ENCODE measurements at places on chromosomes 16 and 17. TPM values are rescaled to one million over a fixed set of nuclear protein-coding genes. Genes with fewer than 3 reads are reported as not detected.

The SEPTIN12 gene
- not detected for total RNA-seq

The FOXC2 gene
- not detected for total RNA-seq

The CLEC10A gene
- total RNA-seq: not detected

The CDR2L gene
- total RNA-seq: 0.74 TPM

DNA sequence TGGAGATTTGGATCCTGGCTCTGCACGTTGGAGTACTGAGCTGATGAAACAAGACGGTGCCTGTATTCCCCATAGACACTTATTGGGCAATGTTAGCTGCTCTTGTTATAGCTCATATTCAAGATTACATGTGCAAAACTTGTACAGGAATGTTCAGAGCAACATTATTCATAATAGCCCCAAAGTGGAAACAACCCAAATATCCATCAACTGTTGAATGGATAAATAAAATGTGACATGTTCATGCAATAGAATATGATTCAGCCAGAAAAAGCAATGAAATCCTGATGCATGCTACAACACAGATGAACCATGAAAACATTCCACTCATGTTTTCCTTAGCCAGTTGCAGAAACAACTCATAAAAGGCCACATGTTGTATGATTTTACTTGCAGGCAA, 5.7 kb upstream of the SDR42E1 start:
- DNase-seq: no peak
- H3K27me3 ChIP-seq: peaks cover 12% of the 10 kb centered on the region
- peaks cover 2% of the 10 kb centered on the region for H3K4me1 ChIP-seq
- no peak overlapping the region for H3K4me3 ChIP-seq
- H3K27ac ChIP-seq: no peak overlapping the region
- H3K36me3 ChIP-seq: peaks cover 2% of the 10 kb centered on the region

DNA sequence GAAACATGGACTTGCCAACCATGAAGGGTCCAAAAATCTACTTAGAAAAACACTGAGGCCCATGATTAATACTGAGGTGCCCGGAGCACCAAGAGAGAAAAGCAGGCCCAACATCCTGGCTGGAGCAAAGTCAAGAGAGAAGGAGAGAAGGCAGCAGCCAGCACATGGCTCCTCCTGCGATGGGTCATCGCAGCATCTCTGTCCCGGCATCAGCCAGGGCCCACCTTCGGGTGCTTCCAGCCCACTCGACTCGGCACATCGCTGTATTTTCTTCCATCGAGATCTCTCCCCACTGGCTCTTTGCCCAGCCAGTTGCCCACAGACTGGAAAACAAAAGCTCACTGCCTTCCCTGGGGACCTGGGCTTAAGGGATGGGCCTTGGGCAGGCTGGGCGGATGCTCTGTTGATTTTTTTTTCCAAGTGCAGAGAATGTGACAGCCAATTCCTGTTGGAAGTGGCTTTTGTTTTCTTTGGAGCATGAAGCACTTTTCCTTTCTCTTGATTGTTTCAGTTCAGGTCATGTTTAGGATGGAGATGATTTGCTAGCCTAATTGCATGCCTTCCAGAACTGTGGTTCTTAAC, 58.1 kb downstream of the CYB5B start:
- no peaks in the 10 kb centered on the region for H3K36me3 ChIP-seq
- DNase-seq: no peak
- no peaks in the 10 kb centered on the region for H3K27me3 ChIP-seq
- peaks cover 3% of the 10 kb centered on the region for H3K4me1 ChIP-seq
- peak overlapping the region; percentile 6 for H3K27ac ChIP-seq

DNA sequence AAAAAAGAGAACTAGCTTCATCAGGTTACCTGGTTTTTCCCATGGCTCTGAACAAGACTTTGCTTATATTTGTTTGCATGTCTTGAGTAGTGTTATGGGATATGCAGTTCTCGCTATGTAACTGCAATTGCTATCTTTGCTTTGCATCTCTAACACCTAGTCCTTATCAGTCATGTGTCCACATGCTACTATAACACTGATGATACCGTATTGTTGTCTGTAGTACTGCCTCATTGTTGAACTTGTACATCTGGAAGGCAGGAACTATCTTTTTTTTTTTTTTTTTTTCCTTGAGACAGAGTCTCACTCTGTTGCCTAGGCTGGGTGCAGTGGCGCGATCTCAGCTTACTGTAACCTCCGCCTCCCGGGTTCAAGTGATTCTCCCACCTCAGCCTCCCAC, 2.5 kb downstream of the PSME3 start:
- H3K4me3 ChIP-seq: no peak overlapping the region
- DNase-seq: no peak
- no peaks in the 10 kb centered on the region for H3K27me3 ChIP-seq
- H3K36me3 ChIP-seq: peaks cover 35% of the 10 kb centered on the region

- H3K36me3 ChIP-seq: no peaks in the 10 kb centered on the region
- peaks cover 34% of the 10 kb centered on the region for H3K4me1 ChIP-seq
- H3K27me3 ChIP-seq: no peaks in the 10 kb centered on the region
Observed at GRCh38 chr17:1646199-1646875, 805 bp upstream of the SCARF1 start.

GRCh38 chr17:82698974-82699442, 510 bp upstream of the RAB40B start:
- H3K4me3 ChIP-seq: peak overlapping the region; percentile 69
- no peak overlapping the region for H3K27ac ChIP-seq
- DNase-seq: no peak
- H3K27me3 ChIP-seq: peaks cover 8% of the 10 kb centered on the region
- peaks cover 7% of the 10 kb centered on the region for H3K36me3 ChIP-seq

DNA sequence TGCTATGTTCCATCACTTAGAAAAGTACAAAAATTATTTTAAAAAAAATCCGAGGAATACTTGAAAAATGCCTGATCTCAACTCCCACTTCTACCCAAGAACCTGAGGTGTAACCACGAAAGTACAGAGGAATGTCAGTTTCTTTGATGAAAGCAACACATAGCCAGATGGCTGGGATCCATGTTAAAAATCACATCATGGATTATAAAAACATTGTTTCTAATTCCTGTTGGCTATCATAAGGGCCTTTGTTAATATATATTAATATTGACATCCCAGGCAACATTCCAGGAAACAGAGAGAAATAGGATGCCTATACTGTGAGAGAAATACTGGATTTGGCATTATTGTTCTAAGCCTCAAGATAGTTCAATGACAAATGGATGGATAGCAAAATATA, 115.3 kb downstream of the SKAP1 start:
- no peak for DNase-seq
- H3K4me3 ChIP-seq: no peak overlapping the region
- H3K36me3 ChIP-seq: peaks cover 4% of the 10 kb centered on the region
- H3K27me3 ChIP-seq: no peaks in the 10 kb centered on the region
